ENCODE measurements at places on chromosomes 7 and 10. TPM values are rescaled to one million over a fixed set of nuclear protein-coding genes. Genes with fewer than 3 reads are reported as not detected.

- no peak for DNase-seq
- no peaks in the 10 kb centered on the region for H3K27me3 ChIP-seq
- peaks cover 4% of the 10 kb centered on the region for H3K4me1 ChIP-seq
These were observed 157.3 kb downstream of the SND1 start for GRCh38 chr7:127809261-127809702.

The NAT16 gene
- not detected for total RNA-seq

The CARD11 gene
- total RNA-seq: 107 TPM

DNA sequence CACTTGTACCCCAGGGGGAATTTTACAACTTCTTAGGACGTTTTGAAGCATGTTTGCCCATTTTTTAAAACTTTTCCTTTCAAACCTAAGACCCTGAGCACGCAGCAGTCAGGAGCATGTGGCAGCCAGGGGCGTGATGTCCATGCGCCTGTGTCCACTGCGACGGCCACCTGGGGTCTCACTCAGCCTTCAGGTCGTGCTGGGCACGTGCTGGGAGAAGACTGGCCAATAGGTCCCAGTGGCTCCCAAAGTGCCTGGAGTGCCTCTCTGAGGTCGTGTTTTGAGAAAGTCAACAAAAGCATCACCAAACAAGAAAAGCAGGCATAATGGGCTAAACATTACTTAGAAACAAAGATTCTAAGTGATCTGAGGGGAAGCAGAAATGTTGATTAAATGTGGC is 14.8 kb downstream of the LRRC27 start:
- peaks cover 48% of the 10 kb centered on the region for H3K36me3 ChIP-seq
- no peak overlapping the region for H3K27ac ChIP-seq
- DNase-seq: no peak
- no peaks in the 10 kb centered on the region for H3K27me3 ChIP-seq

DNA sequence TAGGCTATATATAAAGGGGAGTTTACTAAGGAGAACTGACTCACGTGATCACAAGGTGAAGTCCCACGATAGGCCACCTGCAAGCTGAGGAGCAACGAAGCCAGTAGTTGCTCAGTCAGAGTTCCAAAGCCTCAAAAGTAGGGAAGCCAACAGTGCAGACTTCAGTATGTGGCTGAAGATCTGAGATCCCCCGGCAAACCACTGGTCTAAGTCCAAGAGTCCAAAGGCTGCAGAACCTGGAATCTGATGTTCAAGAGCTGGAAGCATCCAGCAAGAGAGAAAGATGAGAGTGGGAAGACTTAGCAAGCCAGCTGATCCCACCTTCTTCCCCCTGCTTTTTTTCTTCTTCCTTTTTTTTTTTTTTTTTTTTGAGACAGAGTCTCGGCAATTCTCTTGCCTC is 27.0 kb upstream of the GSDME start:
- H3K4me1 ChIP-seq: peaks cover 7% of the 10 kb centered on the region
- no peaks in the 10 kb centered on the region for H3K36me3 ChIP-seq
- H3K4me3 ChIP-seq: no peak overlapping the region

DNA sequence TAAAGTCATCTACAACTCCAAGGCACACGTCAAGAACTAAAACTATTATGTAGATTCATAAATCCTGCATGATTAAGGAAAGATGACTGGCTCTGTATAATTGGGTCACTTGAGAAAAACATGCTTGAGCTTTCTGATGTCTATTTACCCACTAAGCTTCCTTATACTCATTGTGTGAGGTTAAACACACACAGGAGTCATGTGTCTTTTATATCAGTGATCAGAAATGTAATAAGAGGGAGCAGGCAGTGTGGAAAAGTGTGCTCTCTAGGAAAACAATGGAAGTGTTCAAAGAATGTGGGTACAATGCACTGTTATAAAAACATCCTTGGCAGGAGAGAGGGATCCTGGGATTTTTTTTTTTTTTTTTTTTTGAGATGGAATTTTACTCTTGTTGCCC is 108.6 kb upstream of the ARID5B start:
- no peak overlapping the region for H3K4me3 ChIP-seq
- no peaks in the 10 kb centered on the region for H3K36me3 ChIP-seq
- H3K27ac ChIP-seq: no peak overlapping the region
- H3K27me3 ChIP-seq: no peaks in the 10 kb centered on the region
- no peak for DNase-seq
- H3K4me1 ChIP-seq: no peaks in the 10 kb centered on the region

The CDH23 gene
- total RNA-seq: 0.17 TPM

DNA sequence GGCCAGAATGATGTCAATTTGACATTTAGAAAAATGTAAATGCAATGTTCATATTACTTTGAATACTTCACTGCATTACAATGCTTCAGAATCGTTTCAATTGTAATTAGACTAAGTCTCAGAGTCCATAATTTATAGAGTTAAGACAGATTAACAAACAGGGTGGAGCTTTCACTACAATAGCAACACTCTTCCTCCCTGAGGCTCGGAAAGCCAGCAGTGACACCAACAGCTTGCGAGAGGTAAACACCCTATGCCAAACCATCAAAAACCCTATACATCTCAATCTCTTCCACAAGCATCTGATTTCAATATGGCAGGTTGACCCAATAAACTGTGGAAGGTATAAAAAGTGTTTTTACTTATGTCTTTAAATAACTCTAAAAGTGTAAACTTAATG is 72.2 kb downstream of the DOCK4 start:
- no peak overlapping the region for H3K27ac ChIP-seq
- H3K4me3 ChIP-seq: no peak overlapping the region
- H3K4me1 ChIP-seq: no peaks in the 10 kb centered on the region
- no peak for DNase-seq
- no peaks in the 10 kb centered on the region for H3K27me3 ChIP-seq
